ENCODE measurements at places on chromosomes 2 and 18.

DNA sequence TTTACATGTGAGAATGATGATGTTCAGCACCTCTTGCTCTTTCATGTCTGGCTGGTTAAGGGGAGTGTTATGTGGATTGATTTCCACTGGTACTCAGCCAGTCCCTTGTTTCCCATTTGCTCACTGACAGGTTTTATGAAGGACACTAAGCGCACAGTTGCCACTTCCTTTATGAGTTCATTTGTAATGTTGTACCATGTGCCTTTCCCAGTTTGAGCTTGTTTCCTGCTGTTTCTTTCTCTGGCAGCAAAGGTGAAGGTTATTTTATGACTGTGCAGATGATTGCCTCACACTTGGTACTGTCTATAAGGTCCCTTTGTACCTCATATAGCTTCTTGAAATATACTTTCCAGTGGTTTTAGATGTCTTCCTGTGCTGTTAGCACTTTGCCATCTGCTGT, 1700.5 kb upstream of the TMEFF2 start:
- DNase-seq = no peak

DNA sequence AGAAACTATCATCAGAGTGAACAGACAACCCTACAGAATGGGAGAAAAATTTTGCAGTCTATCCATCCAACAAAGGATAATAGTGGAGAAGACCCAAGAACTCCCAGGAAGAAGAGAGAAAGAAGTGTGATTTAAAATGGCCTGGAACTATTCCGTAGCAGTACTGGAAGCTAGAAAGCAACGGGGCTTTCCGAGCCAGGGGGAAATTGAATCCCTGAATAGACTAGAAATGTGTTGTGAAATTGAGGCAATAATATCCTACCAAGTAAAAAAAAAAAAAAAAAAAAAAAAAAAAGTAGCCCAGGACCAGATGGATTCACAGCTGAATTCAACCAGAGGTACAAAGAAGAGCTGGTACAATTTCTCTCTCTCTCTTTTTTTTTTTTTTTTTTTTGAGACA, 69.3 kb downstream of the FARP2 start:
- DNase-seq = no peak

DNA sequence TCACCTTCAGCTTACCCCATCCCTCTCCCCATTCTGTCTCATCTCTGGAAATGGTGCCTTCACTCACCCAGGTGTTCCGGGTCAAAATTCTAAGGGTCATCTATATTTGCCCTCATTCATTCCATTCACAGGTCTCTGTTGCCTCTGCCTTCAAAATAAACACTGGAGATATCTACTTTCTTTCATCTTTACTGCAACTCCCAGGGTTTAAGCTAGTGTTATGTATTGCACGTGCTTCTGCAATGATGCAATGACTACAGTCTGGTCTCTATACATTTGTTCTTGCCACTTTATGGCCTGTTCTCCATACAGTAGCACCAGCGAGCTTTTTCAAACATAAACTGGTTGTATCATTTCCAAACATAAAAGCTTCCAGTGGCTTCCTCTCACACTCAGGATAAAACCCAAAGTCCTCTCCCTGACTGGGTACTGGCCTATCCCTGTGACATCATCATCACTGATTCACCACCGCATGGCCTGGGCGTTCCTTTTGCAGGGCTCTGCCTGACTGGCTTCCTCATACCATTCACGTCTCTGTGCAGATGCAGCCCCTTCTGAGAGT, 14.3 kb downstream of the DSG2 start:
- DNase-seq = no peak

GRCh38 chr2:173488861-173489260, 134.2 kb downstream of the CDCA7 start:
- DNase-seq = no peak

GRCh38 chr2:25161055-25161781, 7.2 kb downstream of the POMC start:
- no peak for DNase-seq

GRCh38 chr18:10860382-10860781, 289.0 kb downstream of the PIEZO2 start:
- DNase-seq = no peak

- no peak for DNase-seq
Observed at GRCh38 chr2:12113412-12113811, 367.0 kb downstream of the LPIN1 start.

Measured in NCI-H2107 (cell line).